ENCODE measurements at places on chromosomes 3 and 15.

DNA sequence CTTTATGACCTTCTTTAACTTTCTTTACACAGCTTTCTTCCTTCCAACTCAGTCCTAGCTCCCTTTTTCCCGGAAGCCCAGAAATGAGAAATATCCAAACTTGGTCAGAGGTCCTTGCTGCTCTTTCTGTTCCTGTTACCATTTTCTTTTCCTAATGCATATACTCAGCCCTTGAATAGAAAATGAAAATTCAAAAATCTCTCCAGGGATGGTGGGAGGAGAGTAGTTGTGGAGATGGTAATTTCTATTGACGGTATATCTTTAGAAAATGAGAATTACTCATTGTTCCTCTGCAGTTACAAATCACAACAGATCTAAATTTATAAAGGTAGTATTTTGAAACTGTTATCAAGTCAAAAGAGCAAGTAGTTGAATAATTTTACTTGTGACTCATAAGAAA is 255.1 kb downstream of the NEK10 start:
- DNase-seq, result no peak

- no peak for DNase-seq
Measured at GRCh38 chr3:43695863-43696262, 5.1 kb downstream of the ABHD5 start.

DNA sequence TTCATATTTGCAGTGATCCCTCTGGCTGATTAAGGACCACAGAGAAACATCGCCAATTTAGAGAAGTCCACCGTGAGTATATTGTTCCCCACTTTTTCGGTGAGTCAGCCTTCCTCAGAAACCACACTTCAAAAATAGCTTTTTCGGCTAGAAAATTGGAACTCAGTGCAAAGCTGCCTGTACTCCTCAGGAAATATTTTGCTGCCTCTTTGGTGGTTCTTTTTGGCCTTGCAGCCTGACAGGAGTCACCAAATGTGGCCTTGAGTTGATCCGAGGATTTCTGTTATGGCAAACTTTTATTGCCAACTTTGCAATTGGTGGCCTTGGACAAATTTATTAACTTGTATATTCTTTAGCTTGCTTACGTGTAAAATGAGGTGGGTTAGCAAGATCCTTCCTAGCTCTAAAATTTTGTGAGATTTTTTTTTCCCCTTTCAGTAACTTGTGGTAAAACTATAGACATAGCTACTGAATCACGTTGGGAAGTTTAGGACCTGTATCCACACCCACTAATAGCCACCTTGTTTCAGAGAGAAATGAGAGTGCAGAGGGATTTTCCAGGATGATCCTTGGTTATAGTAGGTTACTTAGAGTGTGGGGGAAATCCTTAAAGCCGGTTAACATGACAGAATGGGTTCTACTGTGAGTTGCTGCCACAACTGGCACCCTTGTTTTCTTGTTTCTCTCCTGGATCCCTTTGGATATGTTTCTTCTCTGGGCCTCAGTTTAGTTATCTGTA is 9.9 kb downstream of the ARL6IP5 start:
- peak; percentile 42 for DNase-seq

- DNase-seq, result no peak
Measured at GRCh38 chr15:52262364-52262763, 33.2 kb downstream of the MYO5C start.

All from activated CD4-positive, alpha-beta T cell treated with anti-CD3 and anti-CD28 coated beads, Interleukin-2, amount 50 U/mL, for 16 hours (primary cell).